NCI-H187 treated with DMSO at 0.1 percent for 48 hours (cell line): ENCODE measurements at places on chromosomes 5 and 9.

DNA sequence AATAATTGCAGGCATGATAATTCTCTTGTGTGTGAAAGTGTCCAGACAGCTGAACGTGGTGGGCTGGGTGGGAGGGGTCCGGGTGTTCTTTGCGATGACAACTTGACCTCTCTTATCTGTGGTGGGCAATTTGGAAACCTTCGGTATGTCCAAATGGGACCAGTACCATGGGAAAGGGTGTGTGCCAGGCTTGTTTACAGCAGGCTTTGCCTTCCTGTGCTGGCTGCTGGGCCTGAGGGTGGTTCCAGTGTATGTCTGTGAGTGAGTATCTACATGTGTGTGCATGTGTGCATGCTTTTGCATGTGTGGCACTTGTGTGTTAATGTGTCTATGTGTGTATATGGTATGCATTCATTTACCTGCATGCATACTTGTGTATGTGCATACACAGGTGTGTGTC lies 166.4 kb downstream of the GADD45G start:
- DNase-seq = no peak

DNA sequence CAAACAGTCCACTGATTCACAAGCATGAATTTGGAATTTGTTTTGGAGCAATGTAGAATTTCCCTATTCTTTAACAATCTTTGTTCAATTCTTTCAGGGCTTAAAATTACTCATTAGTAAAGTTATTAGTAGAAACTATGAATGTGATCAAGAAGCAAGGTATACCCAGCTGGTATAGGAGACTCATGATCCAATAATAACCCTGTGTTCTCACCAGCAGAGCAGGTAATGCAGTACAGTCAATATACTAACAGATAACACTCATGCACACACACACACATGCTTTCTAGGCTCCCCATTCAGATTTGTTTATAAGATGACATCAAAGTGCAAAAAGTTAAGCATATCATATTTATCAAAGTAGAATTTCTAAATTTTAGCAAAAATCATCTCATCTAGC lies 445.2 kb downstream of the ELAVL2 start:
- DNase-seq = no peak

- DNase-seq = no peak
Observed at GRCh38 chr9:127761061-127761460, 17.4 kb downstream of the SH2D3C start.

DNA sequence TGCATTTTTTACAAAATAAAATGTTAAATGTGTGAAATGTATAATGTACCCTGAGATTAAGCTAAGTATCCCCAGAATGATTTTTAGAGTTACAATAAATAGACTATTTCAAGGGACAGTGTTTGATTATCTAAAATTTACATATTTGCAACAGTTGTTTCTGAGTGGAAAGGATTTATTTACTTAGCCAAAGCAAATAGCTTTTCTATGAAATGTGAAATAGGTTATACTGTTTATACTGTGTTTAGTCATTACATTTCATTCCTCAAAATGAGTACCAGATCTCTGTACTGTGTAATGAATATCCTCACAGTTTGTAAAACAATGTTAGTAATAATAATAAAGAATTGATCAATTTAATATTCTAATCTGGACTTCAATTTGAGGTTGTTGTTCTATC lies 1019.0 kb downstream of the NR2F1-AS1 start:
- DNase-seq = no peak

- DNase-seq = no peak
Observed at GRCh38 chr5:104751969-104752368, 1189.4 kb upstream of the NUDT12 start.

GRCh38 chr5:33794550-33795181 lies 97.1 kb downstream of the ADAMTS12 start:
- DNase-seq = no peak

GRCh38 chr5:143225511-143225910 lies 178.0 kb downstream of the NR3C1 start:
- DNase-seq = no peak

- DNase-seq = no peak
Observed at GRCh38 chr5:109866051-109866450, 176.3 kb downstream of the MAN2A1 start.

- no peak for DNase-seq
Observed at GRCh38 chr5:91269198-91269597, 113.9 kb downstream of the ARRDC3 start.

DNA sequence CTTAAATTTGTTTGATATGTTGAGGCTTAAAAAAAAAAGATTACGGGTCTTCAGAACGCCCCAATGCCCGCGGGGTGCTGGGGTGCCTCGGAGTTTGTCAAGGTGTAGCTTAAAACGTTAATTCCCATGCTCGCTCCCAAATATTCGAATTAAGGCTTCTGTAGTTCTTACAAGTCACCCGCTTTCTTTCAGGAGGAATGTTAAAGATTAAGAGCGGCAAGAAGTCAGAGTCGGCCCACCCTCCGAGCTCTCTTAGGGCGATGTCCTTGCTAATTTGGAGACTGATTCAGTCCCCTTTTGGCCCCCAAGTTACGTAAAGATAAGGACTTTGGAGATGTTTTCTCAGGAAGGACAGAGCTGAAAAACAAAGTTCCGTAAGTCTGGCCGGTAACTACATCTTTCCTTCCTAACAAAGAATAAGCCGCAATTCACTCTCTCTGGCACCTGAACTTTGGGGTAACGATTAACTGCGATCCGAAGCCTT lies 746 bp upstream of the NPM1 start:
- no peak for DNase-seq

GRCh38 chr5:5387192-5387591 lies 35.3 kb upstream of the ICE1 start:
- DNase-seq = no peak

GRCh38 chr5:33978306-33978705 lies 6.2 kb downstream of the SLC45A2 start:
- no peak for DNase-seq

GRCh38 chr9:34589636-34590380 lies at the start of gene CNTFR:
Gene CNTFR (minus strand): TSS chr9:34589724. CDS start chr9:34568981, 20,743 bp downstream.
- DNase-seq = no peak
